Spinal cord (tissue), 10 donors: ENCODE measurements at places on chromosomes 5 and 9. TPM values are rescaled to one million over a fixed set of nuclear protein-coding genes. Genes with fewer than 3 reads are reported as not detected.

Gene ANKRD31
- total RNA-seq, result 0.50 TPM

DNA sequence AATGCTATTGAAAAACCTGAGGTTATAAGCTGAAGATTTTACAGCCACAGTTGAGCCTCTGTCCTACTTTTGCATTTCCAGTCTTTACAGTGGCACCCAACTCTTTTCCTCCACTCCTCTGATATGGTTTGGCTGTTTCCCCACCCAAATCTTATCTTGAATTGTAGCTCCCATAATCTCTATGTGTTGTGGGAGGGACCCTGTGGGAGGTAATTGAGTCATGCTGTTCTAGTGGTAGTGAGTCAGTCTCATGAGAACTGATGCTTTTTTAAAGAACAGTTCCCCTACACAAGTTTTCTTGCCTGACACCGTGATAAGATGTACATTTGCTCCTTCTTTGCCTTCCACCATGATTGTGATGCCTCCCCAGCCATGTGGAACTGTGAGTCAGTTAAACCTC lies 646.1 kb upstream of the SEMA6A start:
- no peak overlapping the region for H3K4me3 ChIP-seq
- no peaks in the 10 kb centered on the region for H3K27me3 ChIP-seq
- H3K4me1 ChIP-seq, result no peaks in the 10 kb centered on the region
- H3K36me3 ChIP-seq, result no peaks in the 10 kb centered on the region
- no peak overlapping the region for H3K27ac ChIP-seq
- no peak for DNase-seq

DNA sequence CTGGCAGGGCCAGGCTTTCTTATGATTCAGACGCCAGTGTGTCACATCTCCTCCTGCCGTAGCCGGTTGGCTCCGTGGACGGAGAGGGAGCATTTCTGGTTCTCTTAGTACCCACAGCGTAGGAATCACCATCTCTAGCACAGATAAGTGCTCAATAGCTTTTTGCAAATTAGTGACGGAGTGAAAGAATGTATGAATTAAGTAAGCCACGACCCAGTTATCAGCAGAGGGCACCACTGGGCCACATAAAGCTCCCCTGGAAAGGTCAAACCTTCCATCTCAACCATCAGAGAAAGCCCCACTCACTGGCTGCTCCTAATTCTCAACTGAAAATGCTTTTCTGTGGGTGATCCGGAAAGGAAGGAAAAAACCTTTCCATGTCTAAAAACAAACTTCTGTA lies 317.0 kb upstream of the ADCY2 start:
- H3K4me1 ChIP-seq, result no peaks in the 10 kb centered on the region
- H3K27ac ChIP-seq, result no peak overlapping the region
- no peak overlapping the region for H3K4me3 ChIP-seq
- H3K36me3 ChIP-seq, result no peaks in the 10 kb centered on the region

DNA sequence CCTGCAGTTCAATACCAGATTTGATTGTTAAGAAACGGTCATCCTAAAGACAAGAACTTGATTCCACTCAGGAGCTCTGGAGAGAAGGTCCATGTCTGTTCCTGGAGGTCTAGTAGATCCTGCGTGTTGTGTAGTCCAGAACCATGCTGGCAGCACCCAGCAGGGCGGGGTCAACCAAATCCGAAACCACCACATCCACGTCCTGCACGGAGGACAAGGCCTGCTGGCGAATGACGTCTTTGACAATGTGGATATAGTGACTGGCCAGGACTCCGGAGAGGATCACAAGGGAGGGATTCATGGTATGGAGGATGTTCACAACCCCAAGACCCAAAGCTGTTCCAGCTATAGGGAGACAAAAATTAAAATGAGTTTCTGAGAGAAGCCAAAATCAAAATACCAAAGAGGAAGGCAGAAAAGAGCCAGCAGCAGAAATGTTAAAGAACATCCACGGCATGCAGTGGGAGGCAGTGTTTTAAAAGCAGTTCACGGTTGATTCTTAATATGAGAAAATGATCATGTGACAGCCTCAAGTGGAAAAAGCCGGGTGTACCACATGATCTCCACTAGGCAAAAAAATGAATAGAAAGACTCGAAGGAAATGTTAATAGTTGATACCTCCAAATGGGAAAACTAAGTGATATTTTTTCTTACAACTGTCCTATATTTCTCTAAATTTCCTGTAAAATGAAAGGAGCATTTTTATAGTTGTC lies 26.7 kb downstream of the CLTA start:
- peaks cover 68% of the 10 kb centered on the region for H3K36me3 ChIP-seq
- peaks cover 2% of the 10 kb centered on the region for H3K4me1 ChIP-seq
- H3K27ac ChIP-seq, result no peak overlapping the region
- no peaks in the 10 kb centered on the region for H3K27me3 ChIP-seq
- H3K4me3 ChIP-seq, result no peak overlapping the region
- DNase-seq, result no peak

GRCh38 chr9:27467486-27467885 lies 56.6 kb upstream of the IFNK start:
- no peak overlapping the region for H3K27ac ChIP-seq
- H3K27me3 ChIP-seq, result no peaks in the 10 kb centered on the region
- no peak for DNase-seq
- H3K4me1 ChIP-seq, result peaks cover 14% of the 10 kb centered on the region
- H3K36me3 ChIP-seq, result no peaks in the 10 kb centered on the region
- H3K4me3 ChIP-seq, result no peak overlapping the region
